GM23338 (cell line): ENCODE measurements at places on chromosomes 2 and 18. TPM values are rescaled to one million over a fixed set of nuclear protein-coding genes. Genes with fewer than 3 reads are reported as not detected.

GRCh38 chr2:241495172-241496002, 13.0 kb downstream of the STK25 start:
- H3K27me3 ChIP-seq: no peaks in the 10 kb centered on the region
- H3K4me1 ChIP-seq: no peaks in the 10 kb centered on the region
- H3K27ac ChIP-seq: no peak overlapping the region
- no peak overlapping the region for H3K4me3 ChIP-seq
- no peak for DNase-seq
- H3K36me3 ChIP-seq: no peaks in the 10 kb centered on the region

DNA sequence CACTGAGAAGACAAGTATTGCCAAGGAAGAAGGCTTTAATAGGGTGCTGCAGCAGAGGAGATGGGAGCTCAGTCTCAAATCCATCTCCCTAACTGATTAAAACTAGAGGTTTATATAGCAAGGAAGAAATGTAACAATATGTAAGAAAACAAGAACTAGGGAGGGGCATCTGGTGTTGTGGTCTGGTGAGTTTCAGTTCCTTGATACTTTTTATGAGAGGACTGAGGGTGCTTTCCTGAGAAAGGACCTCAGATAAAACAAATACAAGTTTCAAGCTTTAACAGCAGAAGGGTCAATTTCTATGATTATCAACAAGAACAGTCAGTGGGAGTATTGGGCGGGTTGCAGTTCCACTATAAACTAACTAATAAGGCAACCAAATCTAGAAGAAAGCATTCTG, 1967.5 kb downstream of the SUCLG1 start:
- H3K4me1 ChIP-seq: no peaks in the 10 kb centered on the region
- H3K36me3 ChIP-seq: peaks cover 6% of the 10 kb centered on the region; the same call in 1 of the 2 replicates
- no peak for DNase-seq
- no peak overlapping the region for H3K27ac ChIP-seq
- no peak overlapping the region for H3K4me3 ChIP-seq

DNA sequence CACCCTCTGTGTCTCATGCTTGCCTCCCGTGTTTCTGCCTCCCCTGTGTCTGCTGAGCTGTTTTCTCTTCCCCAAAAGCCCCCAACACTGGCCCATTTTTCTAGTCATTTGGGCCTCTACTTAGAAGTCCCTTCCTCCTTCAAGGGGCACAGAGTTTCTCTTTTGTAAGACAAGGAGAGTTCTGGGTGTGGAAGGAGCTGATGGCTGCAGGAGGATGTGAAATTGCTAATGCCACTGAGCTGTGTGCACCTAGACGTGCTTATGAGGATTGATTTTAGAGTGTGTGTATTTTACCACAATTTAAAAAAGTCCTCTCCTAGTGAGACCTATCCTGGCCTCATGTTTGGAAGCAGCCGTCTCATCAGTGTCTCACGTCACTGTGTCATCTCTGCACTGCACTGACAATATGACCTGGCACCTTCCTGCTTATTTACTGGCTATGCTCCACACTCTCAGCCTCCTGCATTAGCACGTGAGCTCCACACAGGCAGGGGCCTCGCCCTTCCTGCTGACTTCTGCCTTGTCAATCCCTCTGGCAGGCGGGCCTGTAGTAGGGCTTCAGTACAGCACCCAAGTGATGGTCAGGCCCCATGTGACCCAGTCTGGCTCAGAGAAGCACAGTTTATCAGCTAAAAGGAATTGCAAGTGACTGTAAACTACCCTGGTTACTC, 8.0 kb upstream of the MBP start:
- no peak overlapping the region for H3K4me3 ChIP-seq
- no peak for DNase-seq
- no peaks in the 10 kb centered on the region for H3K36me3 ChIP-seq

DNA sequence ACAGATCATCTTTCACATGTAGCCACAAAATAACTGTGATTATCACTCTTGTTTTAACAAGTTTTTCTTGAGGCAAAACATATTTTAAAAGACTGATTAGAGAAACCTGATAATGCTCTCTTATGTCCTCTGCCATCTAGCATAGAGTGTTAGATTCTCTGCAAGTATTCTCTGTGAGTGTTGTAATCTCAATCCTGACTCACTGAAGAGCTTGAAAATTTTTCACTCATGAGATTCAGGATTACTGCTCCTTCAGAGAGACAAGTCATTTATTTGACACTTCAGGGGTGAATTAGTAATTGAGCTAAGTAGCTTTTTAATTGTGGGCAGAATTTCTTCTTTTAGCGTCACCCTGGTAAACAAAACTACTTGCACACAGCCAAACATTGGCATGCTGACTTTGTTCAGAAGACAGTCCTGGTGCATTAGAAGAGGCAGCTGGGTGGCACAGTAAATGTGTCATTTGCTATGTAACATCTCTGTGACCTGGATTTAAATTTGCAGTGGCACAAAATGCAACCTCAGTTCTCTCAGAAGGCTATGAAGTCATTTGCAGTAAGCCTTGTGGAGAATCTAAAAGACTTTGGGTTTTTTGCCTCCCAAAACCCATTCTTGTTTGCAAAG, 172.9 kb downstream of the LRP1B start:
- no peaks in the 10 kb centered on the region for H3K36me3 ChIP-seq
- no peaks in the 10 kb centered on the region for H3K4me1 ChIP-seq
- no peak overlapping the region for H3K4me3 ChIP-seq

DNA sequence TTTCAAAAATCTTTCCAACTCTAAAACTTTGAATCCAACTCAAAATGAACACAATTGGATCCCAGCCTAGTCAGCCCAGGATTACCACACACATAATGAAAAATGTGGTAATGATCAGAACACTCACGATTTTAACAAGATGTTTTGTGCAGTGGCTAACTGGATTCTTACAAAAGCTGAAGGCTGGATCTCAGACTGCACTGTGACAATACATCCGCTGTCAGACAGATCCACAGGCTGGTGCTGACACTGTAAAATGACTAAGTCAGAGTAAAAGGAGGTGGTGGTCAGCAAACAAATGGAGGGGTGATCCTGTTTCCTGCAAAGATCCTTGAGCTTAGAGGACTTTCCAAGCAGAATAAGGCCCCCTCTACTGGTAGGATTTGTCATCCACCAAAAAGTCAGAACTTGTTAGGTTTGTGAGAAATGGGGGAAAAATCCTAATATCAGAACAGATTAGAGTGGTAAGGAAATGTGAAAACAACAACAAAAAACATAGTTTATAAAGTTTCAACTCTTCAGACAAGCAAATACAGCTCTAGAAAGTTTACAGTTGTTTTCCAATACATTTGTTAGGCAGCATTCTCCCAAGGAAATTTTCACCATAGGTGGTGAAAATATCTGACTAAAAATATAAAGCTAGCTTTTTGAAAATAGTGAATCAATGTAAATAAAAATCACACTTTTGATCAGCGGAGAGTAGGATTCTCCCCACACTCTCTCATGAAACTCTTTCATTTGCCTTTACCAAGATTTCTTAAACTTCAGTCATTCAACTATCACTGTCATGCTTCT, 211.9 kb downstream of the AGPS start:
- H3K36me3 ChIP-seq: no peaks in the 10 kb centered on the region
- H3K27ac ChIP-seq: no peak overlapping the region
- no peaks in the 10 kb centered on the region for H3K4me1 ChIP-seq
- DNase-seq: peak; percentile 84

DNA sequence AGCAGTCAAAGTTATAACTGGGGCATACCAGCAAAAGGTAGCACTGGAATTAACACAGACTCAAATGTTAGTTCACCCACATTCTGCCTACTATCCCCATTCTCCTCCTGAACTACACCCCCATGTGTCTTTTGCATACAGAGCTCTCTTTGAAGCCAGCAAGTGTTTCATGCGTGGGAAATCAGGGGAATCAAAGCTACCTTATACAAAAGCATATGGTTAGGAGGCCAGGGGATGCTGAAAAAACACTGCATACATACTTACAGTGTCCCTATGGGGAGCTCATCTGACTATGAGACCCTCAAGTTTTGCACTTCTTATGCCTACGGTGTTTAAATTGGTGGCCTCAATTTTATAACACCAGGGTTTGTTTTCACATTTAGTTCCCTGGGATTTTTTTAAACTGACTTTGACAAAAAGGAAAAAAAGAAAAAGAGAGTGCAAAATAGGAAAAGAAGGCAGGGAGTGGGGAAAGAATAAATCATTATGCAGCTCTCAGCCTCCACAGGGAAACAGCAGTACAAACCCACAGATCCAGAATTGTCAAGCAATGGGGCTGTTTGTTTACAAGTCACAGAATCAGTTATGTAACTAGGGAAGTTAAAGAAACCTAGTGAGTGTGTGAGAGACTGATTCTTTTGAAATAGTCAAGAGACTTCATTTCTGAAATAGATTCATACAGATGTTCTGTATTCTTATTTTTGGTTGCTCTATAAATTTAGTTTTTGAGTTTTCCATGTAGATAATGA, 20.1 kb upstream of the PPP3R1 start:
- no peak overlapping the region for H3K27ac ChIP-seq
- H3K4me1 ChIP-seq: no peaks in the 10 kb centered on the region
- H3K36me3 ChIP-seq: no peaks in the 10 kb centered on the region
- DNase-seq: no peak
- no peaks in the 10 kb centered on the region for H3K27me3 ChIP-seq

Gene GYPC
- 29.7 and 31.2 TPM in 2 replicates for polyA plus RNA-seq

Gene SERPINB10
- polyA plus RNA-seq: not detected in 2 replicates

Gene GKN1
- not detected in 2 replicates for polyA plus RNA-seq

Gene RAB17
- 17.4 and 22.4 TPM in 2 replicates for polyA plus RNA-seq

Gene SNTG2
- 21.6 and 27.5 TPM in 2 replicates for polyA plus RNA-seq

Gene CNGA3
- not detected in 2 replicates for polyA plus RNA-seq
